SJSA1 (cell line): ENCODE measurements at places on chromosomes 4 and X. TPM values are rescaled to one million over a fixed set of nuclear protein-coding genes. Genes with fewer than 3 reads are reported as not detected.
A peak's percentile ranks its signal among the peaks of the same experiment; 100 is the strongest.

GRCh38 chr4:17934286-17934685 is 87.3 kb downstream of the LCORL start:
- H3K27ac ChIP-seq, result no peak overlapping the region
- no peaks in the 10 kb centered on the region for H3K36me3 ChIP-seq
- H3K4me3 ChIP-seq, result no peak overlapping the region
- H3K4me1 ChIP-seq, result no peaks in the 10 kb centered on the region
- H3K27me3 ChIP-seq, result no peaks in the 10 kb centered on the region

Gene DKK2
- 8.9 and 15.7 TPM in 2 replicates for total RNA-seq

GRCh38 chr4:101366331-101366730 is 19.0 kb upstream of the PPP3CA start:
- no peaks in the 10 kb centered on the region for H3K27me3 ChIP-seq
- no peaks in the 10 kb centered on the region for H3K36me3 ChIP-seq
- no peak overlapping the region for H3K4me3 ChIP-seq

- H3K4me3 ChIP-seq, result peak within 1 kb of the TSS; percentile 63
- H3K4me1 ChIP-seq, result peaks cover 22% of the 10 kb centered on the region
- peaks cover 18% of the 10 kb centered on the region for H3K36me3 ChIP-seq
- peak within 1 kb of the TSS; percentile 82 for H3K27ac ChIP-seq
- peak; percentile 72 for DNase-seq
These were observed at the start of gene FAM114A1 for GRCh38 chr4:38867478-38868058. Gene FAM114A1, plus strand, starts transcription at chr4:38867806. Its CDS starts 10,273 bp downstream, at chr4:38878079.

GRCh38 chr4:152594978-152595925 is 59.4 kb upstream of the FBXW7 start:
- H3K27me3 ChIP-seq, result 0 out of 2 replicates have a peak, but pooled peaks cover 4% of the 10 kb centered on the region
- no peak overlapping the region for H3K4me3 ChIP-seq
- H3K36me3 ChIP-seq, result no peaks in the 10 kb centered on the region

DNA sequence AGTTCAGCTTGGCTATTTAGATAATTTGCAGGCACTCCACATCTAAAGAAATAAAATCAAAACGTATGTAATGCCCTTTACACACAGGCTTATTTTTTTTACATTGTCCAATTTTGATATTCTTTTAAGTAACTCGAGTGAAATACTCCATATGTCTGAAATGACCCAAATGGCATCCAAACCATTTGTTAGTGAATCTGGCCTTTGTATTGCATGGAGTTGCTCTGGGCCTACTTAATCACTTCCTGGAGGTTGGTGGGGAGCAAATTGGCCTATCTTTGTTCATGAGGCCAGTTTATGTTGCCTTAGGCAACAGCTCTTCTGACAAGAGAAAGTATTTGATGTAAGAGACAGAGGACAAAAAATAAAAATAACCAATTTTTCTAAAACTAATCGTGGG is 47.6 kb upstream of the TMEM131L start:
- DNase-seq, result no peak
- no peak overlapping the region for H3K27ac ChIP-seq
- H3K4me3 ChIP-seq, result no peak overlapping the region
- H3K4me1 ChIP-seq, result peaks cover 6% of the 10 kb centered on the region; the same call in 1 of the 2 replicates
- H3K36me3 ChIP-seq, result no peaks in the 10 kb centered on the region

DNA sequence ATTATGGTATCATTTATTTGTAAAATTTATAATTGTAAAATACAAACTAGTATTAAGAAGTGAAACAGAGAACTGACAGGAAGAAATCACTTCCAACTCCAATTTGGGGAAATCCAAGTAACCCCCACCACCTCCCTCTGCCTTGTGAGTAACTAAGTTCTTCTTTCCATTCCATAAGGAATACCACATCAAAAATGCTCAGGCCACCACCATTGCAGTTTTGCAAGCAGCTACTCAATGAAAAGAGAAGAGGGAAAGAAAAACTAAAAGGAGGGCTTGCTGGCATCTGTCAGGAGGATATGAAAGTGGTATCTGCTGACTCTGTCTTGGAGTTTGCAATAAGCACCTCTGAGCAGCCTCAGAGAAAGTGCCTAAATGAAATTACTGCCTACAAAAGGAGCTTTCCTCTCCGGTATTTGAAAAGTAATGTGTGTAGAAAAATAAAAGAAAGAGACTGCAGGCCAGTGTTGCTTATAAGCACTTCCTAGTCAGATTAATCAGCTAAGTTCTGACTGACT is 228.7 kb downstream of the OPHN1 start:
- no peaks in the 10 kb centered on the region for H3K4me1 ChIP-seq
- no peaks in the 10 kb centered on the region; the same call in 1 of the 2 replicates for H3K36me3 ChIP-seq
- no peak for DNase-seq
- no peaks in the 10 kb centered on the region for H3K27me3 ChIP-seq
- H3K27ac ChIP-seq, result no peak overlapping the region

DNA sequence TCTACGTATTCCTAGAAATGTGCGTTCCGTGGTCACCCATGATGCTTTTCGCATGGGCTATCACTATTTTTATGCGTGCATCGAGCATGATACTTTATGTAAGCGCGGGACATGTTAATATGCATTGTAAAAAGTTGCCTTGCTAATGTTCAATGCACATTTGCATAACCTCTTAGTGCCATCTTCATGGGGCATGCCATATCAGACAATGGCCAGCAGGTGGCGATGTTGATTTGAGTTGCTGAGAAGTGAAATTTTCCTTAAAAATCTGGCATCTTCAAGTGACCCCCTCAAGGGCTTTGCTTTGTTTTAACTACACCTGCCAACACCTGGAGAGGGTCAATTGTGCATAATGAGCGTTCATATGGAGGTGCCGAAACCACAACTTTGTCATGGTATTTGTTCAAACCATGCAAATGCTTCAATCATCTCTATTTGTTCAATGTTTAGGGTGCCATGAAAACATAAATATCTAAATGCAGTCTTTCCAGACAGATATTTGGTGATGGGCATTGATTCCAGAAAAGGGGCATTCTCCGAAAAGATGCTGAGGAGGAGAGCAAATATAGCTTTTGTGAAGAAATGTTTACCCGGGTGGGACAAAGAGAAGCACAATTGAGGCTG is 833.9 kb upstream of the PRKX start:
- no peak overlapping the region for H3K27ac ChIP-seq
- no peak overlapping the region for H3K4me3 ChIP-seq
- no peaks in the 10 kb centered on the region for H3K36me3 ChIP-seq
- no peaks in the 10 kb centered on the region for H3K27me3 ChIP-seq
- peak; percentile 0 for DNase-seq
- no peaks in the 10 kb centered on the region for H3K4me1 ChIP-seq

Gene SPANXN3
- not detected in 2 replicates for total RNA-seq

Gene GAB3
- total RNA-seq, result 0.95 and 0.97 TPM in 2 replicates

GRCh38 chrX:66203114-66203513 is 39.1 kb downstream of the HEPH start:
- no peaks in the 10 kb centered on the region for H3K4me1 ChIP-seq
- no peak overlapping the region for H3K4me3 ChIP-seq
- no peak for DNase-seq
- no peak overlapping the region for H3K27ac ChIP-seq
- H3K27me3 ChIP-seq, result no peaks in the 10 kb centered on the region
- no peaks in the 10 kb centered on the region for H3K36me3 ChIP-seq

- H3K36me3 ChIP-seq, result no peaks in the 10 kb centered on the region
- no peak for DNase-seq
- no peak overlapping the region for H3K4me3 ChIP-seq
- no peak overlapping the region for H3K27ac ChIP-seq
These were observed 7.0 kb upstream of the XK start for GRCh38 chrX:37678574-37678973.

Gene GLA
- total RNA-seq, result 47.6 and 51.7 TPM in 2 replicates

- peak overlapping the region; percentile 82 for H3K4me3 ChIP-seq
- H3K36me3 ChIP-seq, result no peaks in the 10 kb centered on the region
- no peaks in the 10 kb centered on the region for H3K27me3 ChIP-seq
- H3K27ac ChIP-seq, result peak overlapping the region; percentile 87
- DNase-seq, result peak; percentile 86
These were observed 3.2 kb upstream of the RS1 start for GRCh38 chrX:18674788-18675735.

GRCh38 chrX:3271834-3272186 is 74.6 kb downstream of the MXRA5 start:
- no peaks in the 10 kb centered on the region for H3K36me3 ChIP-seq
- H3K27me3 ChIP-seq, result no peaks in the 10 kb centered on the region
- H3K4me3 ChIP-seq, result no peak overlapping the region
- DNase-seq, result peak; percentile 70
- H3K4me1 ChIP-seq, result peaks cover 48% of the 10 kb centered on the region

Gene NPFFR2
- not detected in 2 replicates for total RNA-seq

DNA sequence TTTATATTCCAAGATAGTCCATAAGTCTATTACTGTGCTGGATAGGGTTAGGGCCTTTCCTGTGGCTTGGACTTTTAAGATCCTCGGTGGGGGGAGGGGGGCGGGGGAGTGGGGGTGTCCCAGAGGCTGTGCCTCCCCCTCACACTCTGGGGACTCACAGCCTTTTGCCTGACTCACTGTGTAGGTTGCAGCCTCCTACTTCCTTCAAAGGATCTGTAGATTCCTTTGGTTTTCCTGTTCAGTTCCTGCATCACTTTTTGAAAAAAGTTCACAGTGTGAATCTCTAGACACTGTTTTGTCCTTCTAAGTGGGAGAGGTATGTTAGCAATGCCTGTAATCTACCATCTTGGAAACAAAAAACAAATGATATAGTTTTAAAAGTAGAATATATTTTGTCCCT is 999.9 kb downstream of the GLUD2 start:
- H3K27ac ChIP-seq, result no peak overlapping the region
- H3K4me3 ChIP-seq, result no peak overlapping the region
- H3K4me1 ChIP-seq, result no peaks in the 10 kb centered on the region
- H3K36me3 ChIP-seq, result no peaks in the 10 kb centered on the region
- no peak for DNase-seq
- no peaks in the 10 kb centered on the region for H3K27me3 ChIP-seq

GRCh38 chr4:133402616-133403015 is 253.5 kb downstream of the PCDH10 start:
- no peaks in the 10 kb centered on the region for H3K27me3 ChIP-seq
- no peak overlapping the region for H3K4me3 ChIP-seq
- no peaks in the 10 kb centered on the region for H3K4me1 ChIP-seq
- no peak overlapping the region for H3K27ac ChIP-seq
- DNase-seq, result no peak

GRCh38 chrX:112011376-112011775 is 71.2 kb downstream of the TRPC5 start:
- H3K36me3 ChIP-seq, result no peaks in the 10 kb centered on the region
- H3K27ac ChIP-seq, result no peak overlapping the region
- DNase-seq, result no peak
- no peaks in the 10 kb centered on the region for H3K27me3 ChIP-seq

GRCh38 chr4:18050448-18050847 is 28.9 kb upstream of the LCORL start:
- no peak overlapping the region for H3K27ac ChIP-seq
- no peaks in the 10 kb centered on the region for H3K4me1 ChIP-seq
- H3K27me3 ChIP-seq, result no peaks in the 10 kb centered on the region
- no peak overlapping the region for H3K4me3 ChIP-seq

DNA sequence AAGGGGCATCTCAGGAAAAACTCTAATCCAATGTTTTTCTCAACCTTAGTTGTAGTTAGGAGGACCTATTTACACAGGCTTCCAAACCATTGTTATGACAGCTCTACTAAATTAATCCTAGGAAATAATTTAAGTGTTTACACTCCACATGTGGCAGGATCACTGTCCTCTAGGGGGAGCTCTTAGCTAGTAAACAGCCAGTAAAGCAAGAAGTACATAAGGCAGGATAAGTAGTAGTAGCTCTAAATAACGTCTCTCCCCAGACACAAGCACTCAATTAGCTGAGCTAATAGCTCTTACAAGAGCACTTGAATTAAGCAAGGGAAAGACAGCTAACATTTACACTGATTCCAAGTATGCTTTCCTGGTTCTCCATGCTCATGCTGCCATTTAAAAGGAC is 37.3 kb downstream of the NUDT11 start:
- H3K36me3 ChIP-seq, result no peaks in the 10 kb centered on the region
- H3K27me3 ChIP-seq, result no peaks in the 10 kb centered on the region
- DNase-seq, result no peak

Gene AVPR2
- total RNA-seq, result not detected in 2 replicates

GRCh38 chrX:140799216-140799615 is 89.7 kb downstream of the LINC00632 start:
- H3K4me3 ChIP-seq, result no peak overlapping the region
- no peaks in the 10 kb centered on the region for H3K36me3 ChIP-seq
- H3K27ac ChIP-seq, result no peak overlapping the region
- no peak for DNase-seq
- H3K27me3 ChIP-seq, result no peaks in the 10 kb centered on the region
- no peaks in the 10 kb centered on the region for H3K4me1 ChIP-seq

GRCh38 chr4:82551734-82552133 is 10.1 kb downstream of the TMEM150C start:
- no peaks in the 10 kb centered on the region for H3K36me3 ChIP-seq
- H3K27me3 ChIP-seq, result peaks cover 17% of the 10 kb centered on the region
- H3K4me1 ChIP-seq, result no peaks in the 10 kb centered on the region
- no peak for DNase-seq
- no peak overlapping the region for H3K4me3 ChIP-seq

Gene PIN4
- total RNA-seq, result 5.3 and 7.2 TPM in 2 replicates

Gene MAB21L2
- total RNA-seq, result not detected in 2 replicates

- H3K27ac ChIP-seq, result no peak overlapping the region
- no peak for DNase-seq
- H3K4me1 ChIP-seq, result no peaks in the 10 kb centered on the region
- no peaks in the 10 kb centered on the region for H3K27me3 ChIP-seq
- no peaks in the 10 kb centered on the region for H3K36me3 ChIP-seq
These were observed 62.8 kb downstream of the PPP1R2C start for GRCh38 chrX:42714981-42715700.

DNA sequence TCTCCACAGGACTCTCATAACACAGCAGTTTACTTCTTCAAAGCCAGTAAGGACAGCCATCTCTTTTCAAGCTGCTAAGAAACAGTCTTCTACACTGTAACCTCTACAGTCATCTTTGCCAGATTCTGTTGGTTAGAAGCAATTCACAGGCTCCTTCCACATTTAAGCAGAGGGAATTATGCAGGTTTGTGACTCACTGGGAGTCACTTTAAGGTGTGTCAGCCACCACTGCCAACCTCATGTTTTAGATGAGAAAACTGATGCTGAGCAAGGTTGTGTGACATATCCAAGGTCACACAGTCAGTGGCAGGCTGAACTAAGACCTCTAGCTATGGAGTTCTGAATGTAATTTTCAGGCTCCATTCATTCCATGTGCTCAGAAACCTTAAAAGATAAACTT is 143.5 kb downstream of the QDPR start:
- H3K36me3 ChIP-seq, result no peaks in the 10 kb centered on the region
- H3K27ac ChIP-seq, result no peak overlapping the region
- H3K4me3 ChIP-seq, result no peak overlapping the region
- no peaks in the 10 kb centered on the region for H3K4me1 ChIP-seq
- DNase-seq, result no peak

- no peaks in the 10 kb centered on the region for H3K4me1 ChIP-seq
- H3K27ac ChIP-seq, result no peak overlapping the region
- no peaks in the 10 kb centered on the region for H3K27me3 ChIP-seq
- no peak overlapping the region for H3K4me3 ChIP-seq
- no peaks in the 10 kb centered on the region for H3K36me3 ChIP-seq
These were observed 32.1 kb upstream of the BEND2 start for GRCh38 chrX:18252644-18253359.

DNA sequence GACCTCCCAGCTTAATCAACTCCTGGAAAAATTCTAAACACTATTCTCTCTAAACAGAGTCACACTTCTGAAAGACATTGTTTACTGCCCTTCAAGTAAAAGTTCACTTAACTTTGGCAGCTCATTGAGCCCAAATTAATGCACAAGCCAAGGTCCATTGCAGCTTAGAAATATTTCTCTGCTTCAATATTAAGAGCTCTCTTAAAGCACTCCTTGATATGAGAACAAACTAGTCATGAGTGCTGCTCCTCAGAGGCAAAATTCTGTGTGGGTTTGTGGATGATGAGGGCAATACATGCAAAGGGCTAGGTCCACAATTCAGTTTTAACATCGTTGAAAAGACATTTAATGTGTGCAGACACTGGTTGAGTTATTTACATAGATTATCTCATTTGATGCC is 12.8 kb upstream of the FMR1 start:
- H3K36me3 ChIP-seq, result no peaks in the 10 kb centered on the region
- H3K27ac ChIP-seq, result no peak overlapping the region
- H3K4me3 ChIP-seq, result no peak overlapping the region
- DNase-seq, result no peak
- H3K4me1 ChIP-seq, result no peaks in the 10 kb centered on the region
